ENCODE measurements at places on chromosomes 16 and 17.

DNA sequence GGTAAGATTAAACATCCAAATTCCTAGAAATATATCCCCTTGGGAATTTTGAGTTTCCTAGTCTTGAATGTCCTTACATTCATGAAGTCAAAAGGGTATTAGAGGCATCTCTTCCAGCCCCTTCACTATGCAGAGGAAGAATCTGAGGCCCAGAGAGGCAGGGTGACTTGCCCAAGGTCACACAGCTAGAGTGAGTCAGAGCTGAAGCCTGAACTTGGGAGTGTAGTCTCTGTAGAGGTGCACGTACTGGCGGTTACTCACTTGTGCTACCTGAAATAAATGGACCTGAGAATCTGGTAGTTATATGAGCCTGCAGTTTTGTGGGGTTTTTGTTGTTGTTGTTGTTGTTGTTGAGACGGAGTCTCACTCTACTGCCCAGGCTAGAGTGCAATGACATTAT lies 164.0 kb downstream of the XYLT1 start:
- DNase-seq = no peak

GRCh38 chr16:27315333-27316037 lies 1.7 kb downstream of the IL4R start:
- peak; percentile 84 for DNase-seq

DNA sequence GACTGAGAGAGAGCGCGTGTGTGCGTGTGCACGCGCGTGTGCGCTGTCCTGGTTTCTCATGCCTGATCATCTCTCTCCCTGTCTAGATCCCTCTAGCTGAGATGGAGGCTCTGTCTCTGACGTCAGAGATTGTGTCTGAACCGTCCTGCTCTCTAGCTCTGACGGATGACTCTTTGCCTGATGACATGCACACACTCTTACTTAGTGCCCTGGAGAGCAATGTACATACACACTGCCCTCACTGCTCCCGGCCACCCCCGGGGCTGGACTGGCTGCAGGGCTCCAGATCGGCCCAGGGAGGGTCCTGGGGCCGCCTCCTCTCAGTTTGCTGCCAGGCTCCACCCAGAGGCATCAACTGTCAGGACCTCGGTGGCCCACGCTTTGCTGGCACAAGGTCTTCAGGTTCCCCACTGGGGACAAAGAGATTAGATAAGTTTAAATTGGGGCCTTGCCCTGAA lies 13.1 kb upstream of the ABCC3 start:
- DNase-seq = no peak

- no peak for DNase-seq
Observed at GRCh38 chr17:66481271-66481670, 178.9 kb downstream of the PRKCA start.

DNA sequence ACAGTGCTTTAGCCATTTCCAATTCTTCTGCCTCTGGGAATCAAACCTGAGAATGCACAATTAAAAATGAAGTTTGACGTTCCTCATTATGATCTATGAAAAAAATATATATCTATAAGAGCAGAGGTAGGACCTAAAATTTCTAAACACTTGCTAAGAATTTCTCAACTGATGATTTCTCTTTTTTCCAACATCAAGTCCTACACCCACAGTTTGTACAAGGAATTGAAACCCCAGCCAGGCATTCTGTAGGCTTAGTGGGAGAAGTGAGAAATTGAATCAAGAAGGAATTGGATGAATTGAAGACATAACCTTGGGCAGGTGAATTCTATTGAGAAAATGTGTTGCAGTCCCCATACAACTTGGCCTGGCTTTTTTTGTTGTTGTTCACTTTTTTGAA lies 2.7 kb downstream of the CACNG3 start:
- no peak for DNase-seq

Measured in left lung (tissue), 14 donors.